Left lung (tissue), 14 donors: ENCODE measurements at places on chromosomes 6 and 20.

GRCh38 chr20:36461600-36462439, 79.5 kb upstream of the MYL9 start:
- no peak for DNase-seq

GRCh38 chr6:72861935-72862432, 240.1 kb downstream of the KCNQ5 start:
- no peak for DNase-seq

GRCh38 chr6:133704371-133704770, 184.5 kb upstream of the TCF21 start:
- no peak for DNase-seq

DNA sequence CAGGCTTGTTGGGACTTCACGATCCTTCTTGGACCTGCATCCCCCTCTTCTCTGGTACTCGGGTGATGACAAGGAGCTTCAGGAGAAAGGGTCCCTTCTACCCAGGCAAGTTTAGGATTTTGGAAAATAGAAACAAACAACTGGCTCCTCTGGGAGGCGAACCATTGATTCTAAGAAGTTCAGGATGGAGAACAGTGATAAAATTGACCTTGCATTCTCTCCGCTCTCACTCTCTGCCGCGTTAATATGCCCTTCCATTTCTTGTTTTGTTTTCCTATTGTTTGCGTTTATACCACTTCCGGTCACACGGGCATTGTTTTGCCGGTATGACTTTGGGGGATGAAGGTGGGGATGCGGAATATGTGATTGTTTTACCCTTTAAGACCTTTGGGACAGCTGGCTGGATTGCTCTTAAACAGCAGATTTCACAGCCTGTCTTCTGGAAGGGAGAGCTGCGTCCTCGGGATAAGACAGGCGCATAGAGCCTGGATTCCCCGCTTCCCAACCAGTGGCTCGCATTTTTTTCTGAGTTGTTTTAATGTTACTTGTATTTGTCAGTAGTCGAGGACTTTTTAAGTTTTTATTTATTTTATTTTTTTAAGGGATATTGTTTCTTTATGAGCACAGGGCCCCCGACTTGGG, 144.3 kb upstream of the ZNF184 start:
- no peak for DNase-seq
